ENCODE measurements at places on chromosomes 2 and 18. TPM values are rescaled to one million over a fixed set of nuclear protein-coding genes. Genes with fewer than 3 reads are reported as not detected.

ZNF397 gene
- 30.9 TPM for total RNA-seq

GRCh38 chr2:143685421-143686078 is 556.3 kb downstream of the ARHGAP15 start:
- DNase-seq = no peak

GRCh38 chr2:230209422-230210051 is 10.2 kb downstream of the SP110 start:
- no peak for DNase-seq

CYS1 gene
- total RNA-seq = 2.0 TPM

SGO2 gene
- total RNA-seq = 9.9 TPM

CRYGD gene
- total RNA-seq = not detected

TXNDC2 gene
- not detected for total RNA-seq

GRCh38 chr2:937530-937929 is 13.1 kb upstream of the SNTG2 start:
- no peak for DNase-seq

GPR45 gene
- total RNA-seq = not detected

DNA sequence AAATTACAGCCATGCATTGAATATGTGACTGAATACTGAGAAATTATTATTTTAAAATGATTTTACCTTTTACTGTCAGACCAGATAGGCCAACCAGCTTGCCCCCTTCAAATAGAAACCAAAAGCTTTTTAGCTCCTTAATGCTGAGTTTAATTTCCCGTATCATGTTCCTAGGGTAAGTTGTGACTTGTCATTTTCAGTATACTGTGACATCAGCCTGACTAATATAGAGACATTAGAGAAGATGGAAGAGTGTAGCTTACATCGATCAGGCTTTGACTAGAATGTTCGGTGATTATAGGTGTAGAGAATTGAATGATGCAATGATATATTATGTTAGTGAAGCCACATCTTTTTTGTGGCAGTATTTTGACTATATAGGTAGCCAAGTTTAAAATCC is 50.6 kb upstream of the ZEB2 start:
- no peak for DNase-seq

DNA sequence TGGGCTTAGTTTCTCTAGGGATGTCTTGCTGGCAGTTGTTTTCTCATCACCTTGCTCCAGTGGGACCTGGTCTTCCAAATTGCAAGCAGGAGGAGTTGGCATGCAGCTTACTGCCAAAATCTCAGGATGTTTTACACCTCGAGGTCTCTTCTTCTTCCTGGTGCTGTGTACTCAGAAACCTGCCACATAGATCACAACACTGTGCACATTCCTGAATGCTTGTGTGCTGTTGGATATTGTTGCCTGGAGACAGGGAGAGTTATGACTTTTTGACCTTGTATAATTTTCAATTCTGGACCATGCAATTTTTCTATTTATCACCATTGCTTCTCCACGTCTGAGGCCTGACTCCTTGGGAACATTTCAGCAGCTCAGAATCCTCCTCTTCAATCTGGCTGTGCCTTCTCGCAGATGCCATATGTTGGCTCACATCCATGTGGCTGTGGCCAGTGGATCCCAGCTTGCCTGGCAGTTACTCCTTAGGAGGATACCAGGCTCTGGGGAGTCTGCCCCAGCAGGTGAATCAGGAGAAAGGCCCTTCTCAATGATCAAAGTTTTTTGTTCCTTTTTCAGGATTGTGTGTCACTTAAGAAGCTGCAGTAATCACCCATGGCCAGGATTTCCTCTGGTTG is 489.3 kb downstream of the TSN start:
- DNase-seq = no peak
